ENCODE measurements at places on chromosomes 5 and 9.

- no peak for DNase-seq
Observed at GRCh38 chr9:17322882-17323864, 188.3 kb downstream of the CNTLN start.

DNA sequence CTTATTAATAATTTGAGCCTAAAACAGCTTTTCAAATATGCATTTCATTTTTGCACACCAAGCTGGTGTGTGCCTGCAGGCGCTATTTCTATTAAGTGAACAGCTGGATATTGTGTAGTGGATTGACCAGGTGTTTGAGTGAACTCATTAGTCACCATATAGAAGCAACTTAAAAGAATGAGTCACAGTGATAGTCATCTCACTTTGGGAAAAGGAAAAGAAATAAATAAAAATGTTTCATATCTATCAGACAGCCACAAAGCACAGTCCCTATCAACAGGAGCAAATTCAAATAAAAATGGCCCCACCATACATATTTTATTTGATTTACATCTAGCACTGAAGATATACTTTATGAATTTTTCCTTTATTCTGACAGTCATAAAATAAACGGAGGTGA lies 456.5 kb upstream of the CDH9 start:
- no peak for DNase-seq

DNA sequence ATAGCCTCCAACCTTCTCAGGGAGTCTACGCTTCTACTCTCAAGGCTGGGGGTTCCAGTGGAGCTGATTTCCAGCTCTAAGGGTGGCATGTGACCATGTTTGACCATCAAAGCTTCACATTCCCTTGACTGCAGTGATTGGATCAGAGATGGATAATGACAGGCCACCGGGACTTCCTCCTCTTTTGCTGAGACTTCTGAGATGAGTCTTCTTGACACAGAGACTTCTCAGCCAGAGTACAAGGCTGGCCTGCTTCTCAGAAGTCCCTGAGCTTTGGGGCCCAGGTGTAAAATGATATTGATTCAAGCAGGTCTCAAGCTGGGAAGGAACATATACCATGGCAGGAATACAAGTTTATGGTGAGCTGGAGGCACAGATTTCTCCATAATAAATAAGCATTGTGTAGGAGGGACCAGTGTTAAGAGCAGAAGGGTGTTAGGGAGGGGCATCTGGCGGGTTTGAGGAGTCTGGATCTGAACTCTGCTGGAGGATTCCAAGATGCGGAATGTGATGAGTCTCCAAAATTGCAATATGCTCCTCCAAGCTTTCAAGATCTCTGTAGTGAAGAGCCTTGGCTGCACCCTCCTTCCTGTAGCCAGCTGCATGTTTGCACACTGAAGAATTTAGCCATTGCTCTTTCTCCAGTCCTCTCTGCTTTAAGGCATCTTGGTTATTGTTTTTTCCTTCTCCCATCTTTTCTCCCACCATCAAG lies 41.7 kb upstream of the HSD17B4 start:
- DNase-seq: no peak

- no peak for DNase-seq
Observed at GRCh38 chr5:36948041-36948440, 71.5 kb downstream of the NIPBL start.

DNA sequence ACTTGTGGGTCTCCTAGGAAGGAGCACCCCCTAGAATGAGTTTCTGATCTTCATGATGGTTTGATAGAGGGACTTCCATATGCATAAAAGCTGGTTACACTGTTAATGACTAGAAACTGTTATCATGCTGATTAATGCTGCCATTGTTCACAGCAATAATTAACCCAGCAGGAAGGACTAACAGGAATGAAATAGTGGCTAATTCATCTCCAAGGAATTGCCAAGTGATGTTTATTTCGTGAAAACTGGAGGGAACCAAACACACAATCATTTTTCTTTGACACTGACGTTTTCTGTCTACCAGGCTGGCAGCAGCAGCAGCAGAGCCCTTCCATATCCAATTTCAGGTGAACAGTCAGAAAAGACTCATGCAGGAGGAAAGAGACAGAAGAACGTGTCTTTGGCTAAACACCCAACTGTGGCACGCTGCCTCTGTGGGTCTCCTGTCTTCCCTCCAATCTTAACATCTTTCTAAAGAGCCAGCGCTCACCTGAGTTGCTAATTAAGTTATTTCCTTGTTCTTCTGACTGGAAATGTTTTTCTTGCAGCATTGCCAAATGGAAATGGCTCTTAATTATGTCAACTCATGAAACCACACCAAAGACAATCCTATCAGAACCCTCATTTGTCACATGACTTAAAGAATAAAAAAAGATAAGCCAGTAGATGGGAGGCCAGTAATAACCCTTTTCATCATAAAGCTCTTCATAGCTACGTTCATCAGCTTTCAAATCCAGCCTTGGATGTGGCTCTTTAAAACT lies 181.5 kb downstream of the SLIT3 start:
- DNase-seq: no peak

DNA sequence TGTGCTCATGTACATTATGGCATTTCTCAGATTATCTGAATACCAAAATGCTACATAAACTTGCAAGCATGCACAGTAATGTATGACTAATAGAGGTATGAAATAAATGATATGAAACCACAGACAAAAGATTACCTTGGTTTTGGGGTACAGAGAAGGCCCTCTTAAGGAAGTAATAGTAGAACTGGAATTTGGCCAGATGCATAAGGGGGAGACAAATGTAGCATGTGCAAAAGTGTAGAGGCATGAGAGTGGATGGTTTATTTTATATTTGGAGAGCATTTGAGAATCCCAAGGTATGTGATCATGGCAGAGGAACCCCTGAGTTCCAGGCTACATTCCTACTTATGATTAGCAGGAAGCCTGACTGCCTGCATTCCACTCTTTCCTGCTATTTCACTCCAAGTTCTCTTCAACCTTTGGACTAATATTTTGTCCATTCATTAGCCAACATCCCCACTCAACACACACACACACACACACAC lies 74.2 kb downstream of the MAMDC2 start:
- DNase-seq: no peak

DNA sequence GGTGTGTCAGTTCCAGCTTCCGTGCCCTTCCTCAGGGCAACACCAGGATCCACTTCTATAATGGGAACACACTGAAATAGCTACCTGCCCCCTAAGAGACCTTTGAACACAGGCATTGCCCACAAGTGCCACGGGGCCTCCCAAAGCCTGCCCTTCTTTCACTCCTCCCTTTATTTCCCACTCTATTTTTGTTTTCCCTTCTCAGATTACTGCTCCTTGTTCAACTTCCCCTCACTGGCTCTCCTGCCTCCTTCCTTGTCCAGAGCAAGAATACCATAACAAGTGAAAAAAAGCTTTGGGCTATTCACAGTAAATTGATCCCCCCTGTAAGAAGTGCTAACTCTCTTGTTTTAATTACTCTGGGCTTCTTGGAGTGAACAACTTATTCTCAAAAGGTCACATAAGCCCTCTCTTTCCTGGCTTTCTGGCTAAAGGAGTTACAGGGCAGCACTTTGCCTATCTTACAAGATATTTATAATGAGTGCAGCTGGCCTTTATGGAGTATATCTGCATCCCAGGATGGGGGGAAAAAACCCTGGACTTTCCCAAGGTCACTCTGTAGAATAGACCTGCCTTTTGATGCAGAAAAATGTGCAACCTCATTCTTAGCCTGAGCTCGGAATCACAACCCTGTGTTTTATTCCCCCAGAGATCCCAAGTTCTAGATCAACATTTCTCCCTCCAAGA lies 11.3 kb downstream of the CTXN3 start:
- DNase-seq: no peak

GRCh38 chr5:11973469-11973868 lies 69.2 kb upstream of the CTNND2 start:
- no peak for DNase-seq

GRCh38 chr9:121684381-121685145 lies 33.1 kb downstream of the DAB2IP start:
- DNase-seq: no peak

- DNase-seq: no peak
Observed at GRCh38 chr9:97039514-97039860, 545 bp upstream of the CTSV start.

GRCh38 chr5:75603371-75603770 lies 7.9 kb upstream of the ANKDD1B start:
- no peak for DNase-seq

- DNase-seq: no peak
Observed at GRCh38 chr5:117182104-117182503, 607.5 kb upstream of the SEMA6A start.

DNA sequence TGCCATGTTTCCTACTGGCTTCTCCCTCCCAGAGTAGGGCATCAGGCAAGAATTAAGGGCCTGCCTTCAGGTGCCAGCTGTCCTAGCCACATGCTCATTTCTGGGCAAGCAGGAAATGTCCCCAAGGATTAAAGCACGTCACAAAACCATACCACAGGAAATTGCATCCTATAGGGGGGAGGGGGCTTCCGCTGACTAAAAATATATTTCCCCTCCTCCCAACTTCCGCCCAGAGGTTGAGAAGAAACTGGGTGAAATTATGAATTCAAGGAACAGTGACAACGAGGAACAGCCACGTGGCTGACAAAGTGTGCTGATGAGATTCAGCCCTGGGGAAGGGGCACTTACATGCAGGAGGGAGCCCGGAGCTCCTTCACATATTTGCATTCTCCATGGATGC lies 4.1 kb downstream of the HBEGF start:
- DNase-seq: peak; percentile 27

GRCh38 chr9:121122246-121123032 lies 47.7 kb downstream of the CNTRL start:
- no peak for DNase-seq

DNA sequence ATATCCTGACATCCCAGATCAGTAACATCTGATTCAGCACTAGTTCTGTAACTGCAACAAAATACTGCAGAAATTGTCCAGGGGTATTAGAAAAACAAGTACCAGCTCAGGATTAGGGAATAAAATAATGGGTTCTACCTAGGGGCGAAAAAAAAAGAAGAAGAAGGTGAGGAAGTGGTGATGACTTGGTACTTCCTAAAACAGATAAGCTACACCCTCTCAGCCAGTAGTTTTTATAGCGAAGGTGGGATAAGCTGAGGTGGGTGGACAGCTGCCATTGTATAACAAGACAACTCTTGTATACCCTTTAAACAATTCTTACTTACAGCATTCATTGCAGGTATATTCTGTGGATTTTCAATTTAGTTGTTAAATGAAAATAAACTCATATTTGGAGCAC lies 19.1 kb downstream of the RAPGEF6 start:
- no peak for DNase-seq

DNA sequence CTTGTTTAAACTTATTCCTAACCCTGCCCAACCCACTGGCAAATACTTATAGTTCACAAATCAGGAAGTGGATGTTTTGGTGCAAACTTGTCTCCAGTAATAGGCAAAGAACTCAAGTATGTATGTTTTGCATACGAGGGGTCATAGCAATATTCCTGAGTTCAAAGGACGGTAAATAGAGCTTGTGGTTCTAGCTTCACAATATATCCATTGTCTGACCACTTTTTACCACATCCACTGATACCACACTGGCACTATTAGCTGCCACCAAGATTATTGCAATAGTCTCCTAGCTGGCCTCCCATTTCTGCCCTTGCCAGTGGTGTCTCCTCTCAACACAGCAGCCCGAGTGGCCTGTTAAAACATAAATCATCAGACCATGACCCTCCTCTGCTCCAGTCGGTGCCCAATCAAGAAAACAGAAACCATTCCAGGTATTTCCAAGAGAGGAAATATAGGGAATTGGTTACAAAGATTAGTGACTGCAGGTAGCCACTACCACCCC lies 17.0 kb downstream of the GRXCR2 start:
- DNase-seq: no peak

- DNase-seq: no peak
Observed at GRCh38 chr9:134647359-134648080, 5.9 kb downstream of the COL5A1 start.

DNA sequence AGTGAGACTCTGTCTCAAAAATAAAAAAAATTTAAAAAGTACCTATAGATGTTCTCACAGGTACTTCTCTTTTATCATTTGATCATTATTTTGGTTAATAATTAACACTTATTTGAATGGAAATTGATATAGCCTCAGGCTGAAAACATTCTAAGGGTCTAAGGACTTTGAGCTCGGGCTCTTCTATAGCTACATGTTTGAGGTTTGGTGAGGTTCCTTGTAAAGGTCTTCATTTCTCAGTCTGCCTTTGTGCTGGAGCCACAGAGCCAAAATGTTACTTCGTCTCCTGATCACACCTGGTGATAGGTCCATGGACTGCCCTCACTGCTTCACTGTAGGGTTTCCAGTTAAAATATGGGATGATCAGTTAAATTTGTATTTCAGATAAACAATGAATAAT lies 22.6 kb downstream of the ARHGEF37 start:
- DNase-seq: no peak

DNA sequence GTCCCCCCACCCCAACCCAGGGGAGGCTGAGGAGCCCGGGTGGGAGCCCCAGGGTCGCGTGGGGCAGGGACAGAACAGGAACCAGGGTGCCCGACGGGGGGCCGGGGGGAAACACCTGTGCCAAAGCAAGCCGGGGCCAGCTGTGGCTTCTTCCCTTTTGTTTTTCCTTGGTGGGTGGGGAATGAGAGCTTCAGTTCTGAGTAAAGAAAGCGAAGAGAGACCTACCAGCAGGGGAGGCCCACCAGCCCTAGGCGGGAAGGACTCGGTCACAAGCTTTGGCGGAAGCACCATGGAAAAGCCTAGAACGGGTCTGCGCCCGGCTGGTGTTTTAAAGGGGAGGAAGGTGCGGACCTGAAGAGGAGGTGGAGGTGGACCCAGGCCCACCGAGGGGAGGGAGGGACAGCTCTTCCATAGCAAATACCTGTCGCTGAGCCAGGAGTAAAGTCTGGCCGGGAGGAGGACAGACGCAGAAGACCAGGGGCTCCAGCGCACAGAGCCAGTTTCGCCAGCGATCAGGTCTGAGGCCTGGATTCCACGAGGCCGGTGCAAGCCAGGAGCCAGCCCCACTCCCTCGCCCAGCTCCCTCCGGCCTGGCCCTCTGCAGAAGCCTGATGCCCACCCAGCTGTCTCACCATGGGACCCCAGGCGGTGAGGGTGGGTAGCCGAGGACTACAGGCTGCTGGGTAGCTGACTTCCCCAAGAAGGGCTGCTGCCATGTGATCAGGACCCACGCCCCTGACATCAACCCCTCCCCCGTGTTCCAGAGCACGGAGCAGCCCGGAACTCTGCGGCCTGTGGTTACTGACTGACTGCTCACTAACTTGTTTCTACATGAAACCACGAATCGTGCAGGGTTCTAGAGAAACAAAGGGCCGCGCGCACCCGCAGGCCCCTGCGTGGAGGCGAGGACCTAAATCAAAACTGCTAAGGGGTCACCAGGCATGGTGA lies 849 bp upstream of the MGAT1 start:
- DNase-seq: peak; percentile 86

DNA sequence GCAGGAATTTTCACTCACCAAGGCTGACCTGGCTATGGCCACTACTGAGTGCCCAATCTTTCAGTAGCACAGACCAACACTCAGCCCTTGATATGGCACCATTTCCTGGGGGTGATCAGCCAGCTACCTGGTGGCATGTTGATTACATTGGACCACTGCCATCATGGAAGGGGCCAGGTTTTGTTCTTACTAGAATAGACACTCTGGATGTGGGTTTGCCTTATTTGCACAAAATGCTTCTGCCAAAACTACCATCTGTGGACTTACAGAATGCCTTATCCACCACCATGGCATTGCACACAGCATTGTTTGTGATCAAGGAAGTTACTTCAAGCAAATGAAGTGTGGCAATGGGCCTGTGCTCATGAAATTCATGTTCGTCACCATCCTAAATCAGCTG lies 69.7 kb upstream of the SH3GL2 start:
- no peak for DNase-seq

- DNase-seq: no peak
Observed at GRCh38 chr5:145701404-145701803, 133.7 kb downstream of the PRELID2 start.

GRCh38 chr5:43420241-43420640 lies 8.1 kb upstream of the CCL28 start:
- no peak for DNase-seq
